A549 treated with ZK216348 at 1 μM for 4 hours (cell line): ENCODE measurements at places on chromosomes 1 and 21. TPM values are rescaled to one million over a fixed set of nuclear protein-coding genes. Genes with fewer than 3 reads are reported as not detected.

Gene RIPPLY3
- 0.43 to 0.71 TPM (median 0.53 TPM) in 5 replicates for total RNA-seq

Gene GJA4
- not detected in 5 replicates for total RNA-seq

Gene MIGA1
- total RNA-seq = 3.5 to 7.8 TPM (median 6.5 TPM) in 5 replicates

Gene GIPC2
- total RNA-seq = 0.07 to 0.08 TPM in 2 of 5 replicates, not detected in the others

Gene ZNF648
- not detected in 5 replicates for total RNA-seq

Gene SPRR1A
- not detected in 5 replicates for total RNA-seq

Gene LYPD8
- total RNA-seq = 0.19 to 0.45 TPM (median 0.21 TPM) in 3 of 5 replicates, not detected in the others

Gene METTL18
- total RNA-seq = 3.4 to 8.7 TPM (median 5.3 TPM) in 5 replicates

Gene SYCP1
- total RNA-seq = not detected in 5 replicates
